Right forelimb (tissue), 1 donor: ENCODE measurements at places on chromosomes 1 and 21.

- DNase-seq, result no peak
These were observed 1095.5 kb downstream of the PLA2G4A start for GRCh38 chr1:187924252-187924651.

DNA sequence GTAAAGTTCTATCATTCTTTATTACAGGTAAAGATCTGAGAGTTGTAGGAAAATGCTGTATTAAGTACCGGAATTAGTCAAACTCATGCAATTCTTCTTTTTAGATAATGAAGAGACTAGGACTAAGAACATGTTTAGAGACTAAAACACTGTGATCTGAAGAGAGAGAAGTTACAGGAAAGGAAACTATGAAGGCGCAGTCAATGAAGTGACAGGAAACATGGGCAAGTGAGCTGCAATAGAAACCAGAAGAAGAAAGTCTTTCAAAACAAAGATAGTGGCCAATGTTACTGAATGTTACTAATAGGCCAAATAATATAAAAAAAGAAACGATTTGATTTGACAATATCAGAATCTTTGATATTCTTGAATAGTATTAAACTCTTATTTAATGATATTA, 659.4 kb upstream of the RGS18 start:
- no peak for DNase-seq

DNA sequence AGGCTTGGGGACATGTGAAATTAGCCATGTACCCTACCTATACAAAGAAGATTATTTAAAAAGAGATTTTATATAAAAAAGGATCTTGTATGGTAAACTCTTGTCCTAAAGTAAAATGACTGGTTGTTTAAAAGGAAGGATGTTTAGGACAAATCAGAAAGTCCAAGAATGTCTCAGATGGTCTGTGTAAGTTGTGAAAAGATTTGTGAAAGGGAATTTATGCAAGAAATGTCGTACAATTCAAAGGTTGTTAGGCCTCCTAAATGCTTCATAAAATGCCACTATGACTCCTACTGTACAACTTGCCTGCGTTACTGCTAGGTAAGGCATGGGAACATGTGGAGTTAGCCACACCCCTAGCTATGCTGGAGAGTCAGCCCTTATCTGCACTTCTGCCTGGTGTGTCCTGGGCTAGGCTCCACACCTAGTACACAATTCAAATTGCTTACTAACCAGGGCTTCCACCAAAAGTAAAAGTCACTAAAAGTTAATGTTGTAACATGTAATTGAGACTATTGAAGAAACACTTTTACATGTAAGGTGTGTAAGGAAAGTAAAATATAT, 19.7 kb downstream of the PRDX6 start:
- DNase-seq, result no peak

DNA sequence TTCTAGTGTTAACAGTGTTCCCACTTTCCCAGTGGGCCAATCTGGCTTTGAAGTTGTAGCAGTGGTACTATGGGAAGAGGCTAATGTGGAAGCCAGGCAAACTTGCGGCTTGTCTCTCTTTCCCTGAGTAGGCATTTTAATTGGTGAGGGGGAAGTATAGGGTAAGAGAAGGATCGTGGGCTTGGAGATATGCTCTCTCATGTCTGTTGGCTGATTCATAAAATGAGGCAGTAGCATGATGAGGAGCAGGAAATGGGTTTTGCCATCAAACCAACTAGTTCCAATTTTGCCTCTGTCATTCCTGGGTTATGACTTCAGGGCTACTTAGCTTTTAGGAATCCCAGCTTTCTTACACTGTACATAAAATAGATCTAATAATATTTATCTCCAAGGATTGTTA, 12.1 kb downstream of the C8A start:
- no peak for DNase-seq

- peak; percentile 97 for DNase-seq
These were observed at the start of gene TOR1AIP1 for GRCh38 chr1:179882253-179883039. TSS of gene TOR1AIP1 (plus strand) at chr1:179882285. CDS start at chr1:179882503, 218 bp downstream.

DNA sequence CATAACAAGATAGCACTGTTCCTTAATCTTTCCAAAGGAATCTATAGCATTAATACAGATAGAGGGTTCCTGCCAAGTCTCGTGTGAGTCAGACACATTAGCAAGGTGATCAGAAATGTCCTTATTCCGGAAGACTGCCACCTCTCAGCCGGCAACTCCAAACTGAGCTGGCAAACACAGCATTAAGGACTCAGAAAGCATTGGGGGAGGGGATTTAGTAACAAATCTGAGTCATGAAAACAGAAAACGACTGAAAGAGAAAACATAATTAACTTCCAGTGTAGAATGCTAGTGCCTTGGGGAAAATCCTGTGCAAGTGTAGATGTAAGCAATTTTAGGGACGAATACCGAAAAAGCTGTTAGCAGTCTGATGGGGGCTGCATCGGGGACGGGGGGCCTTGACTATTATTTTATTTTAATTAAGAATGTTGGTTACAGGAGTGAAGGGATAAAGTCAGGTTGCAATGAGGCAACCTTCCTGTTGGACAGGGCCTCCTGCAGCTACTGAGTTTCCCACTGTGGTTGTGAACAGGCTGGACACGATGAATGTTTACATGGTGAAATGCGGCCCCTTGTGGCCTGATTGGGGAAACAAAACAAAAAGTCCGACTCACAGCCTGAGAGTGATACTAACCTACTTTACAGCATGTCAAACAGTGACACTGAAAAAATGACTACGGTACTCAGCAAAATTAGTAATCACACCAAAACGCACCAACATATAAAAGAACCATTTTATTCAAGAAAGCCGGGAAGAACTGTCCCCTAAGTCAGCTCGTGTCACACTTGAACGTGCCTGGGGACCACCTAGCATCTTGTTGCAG, 20.7 kb downstream of the MIS18A start:
- DNase-seq, result peak; percentile 80

DNA sequence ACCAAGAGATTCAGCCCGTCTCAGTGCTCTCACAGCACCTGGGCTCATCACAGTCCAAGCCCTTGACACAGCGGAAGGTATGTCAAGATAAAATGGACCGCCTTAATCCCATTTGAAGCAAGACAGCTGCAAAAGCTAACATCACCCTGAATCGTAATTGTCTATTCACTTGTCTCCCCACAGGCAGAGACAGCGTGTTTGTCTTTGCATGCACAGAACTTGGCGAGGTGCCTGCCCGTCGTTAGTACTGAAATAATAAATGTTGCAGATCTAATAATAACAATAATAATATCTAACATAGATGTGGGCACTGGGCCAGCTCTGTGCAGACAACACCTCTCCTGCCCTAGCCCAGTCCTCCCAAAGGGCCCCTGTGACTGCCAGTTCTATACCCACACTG, 271.7 kb downstream of the NPHP4 start:
- peak; percentile 36 for DNase-seq

GRCh38 chr1:86914998-86915736, 732 bp downstream of the HS2ST1 start:
- DNase-seq, result peak; percentile 72

DNA sequence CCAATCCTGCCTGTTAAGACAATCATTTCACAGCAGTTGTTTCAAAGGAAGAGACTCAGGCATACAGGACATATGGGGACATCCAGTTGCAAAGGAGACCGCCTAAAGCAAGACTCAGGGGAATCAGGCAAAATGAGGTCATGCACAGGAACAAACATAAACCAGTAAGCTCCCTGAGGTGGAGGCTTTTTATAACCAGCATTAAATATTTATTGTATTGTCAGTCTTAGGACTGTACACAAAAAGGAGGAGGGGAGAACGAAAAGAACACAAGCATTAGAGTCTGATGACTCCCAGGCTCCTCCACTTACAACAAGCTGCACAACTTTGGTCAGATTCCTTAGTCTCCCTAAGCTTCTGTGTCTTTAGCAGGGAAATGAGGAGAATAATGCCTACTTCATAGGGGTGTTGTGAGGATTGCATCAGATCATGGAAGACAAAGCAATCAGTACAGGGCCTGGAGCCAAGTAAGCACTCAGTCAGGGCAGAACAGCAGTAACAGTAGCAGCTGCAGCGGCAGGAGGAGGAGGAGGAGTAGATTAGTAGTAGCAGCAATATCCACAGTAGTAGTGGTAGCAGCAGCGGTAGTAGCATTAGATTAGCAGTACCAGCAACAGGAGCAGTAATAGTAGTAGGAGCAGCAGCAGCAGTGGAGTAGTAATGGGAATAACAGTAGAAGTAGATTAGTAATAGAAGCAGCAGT, 54.2 kb upstream of the SPATA6 start:
- no peak for DNase-seq

DNA sequence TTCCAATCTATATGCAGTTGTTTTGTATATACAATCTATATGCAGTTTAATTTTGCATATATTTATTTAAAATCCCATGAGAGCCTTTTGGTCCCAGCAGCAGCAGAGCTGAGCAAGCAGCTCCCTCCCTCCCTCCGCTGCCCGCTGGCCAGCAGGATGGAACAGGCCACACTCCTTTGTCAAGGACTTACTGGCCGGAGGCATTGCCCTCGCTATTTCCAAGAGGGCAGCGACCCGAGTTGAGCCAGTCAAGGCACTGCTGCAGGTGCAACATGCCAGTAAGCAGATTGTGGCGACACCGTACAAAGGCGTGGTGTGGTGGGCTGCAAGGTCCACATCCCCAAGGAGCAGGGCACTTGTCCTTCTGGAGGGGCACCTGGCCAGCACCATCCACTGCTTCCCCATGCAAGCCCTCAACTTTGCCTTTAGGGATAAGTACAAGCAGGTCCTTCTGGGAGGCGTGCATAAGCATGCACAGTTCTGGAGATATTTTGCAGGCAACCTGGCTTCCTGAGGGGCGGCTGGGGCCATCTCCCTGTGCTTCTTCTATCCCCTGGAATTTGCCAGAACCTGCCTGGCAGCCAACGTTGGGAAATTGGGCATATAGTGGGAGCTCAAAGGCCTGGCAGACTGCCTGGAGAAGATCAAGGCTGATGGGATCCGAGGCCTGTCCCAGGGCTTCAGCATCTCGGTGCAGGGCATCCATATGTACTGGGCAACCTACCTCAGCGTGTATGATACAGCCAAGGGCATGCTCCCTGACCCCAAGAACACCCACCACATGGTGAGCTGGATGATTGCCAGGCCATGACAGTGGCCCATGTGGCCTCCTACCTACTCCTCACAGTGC, 92.2 kb downstream of the OSBPL9 start:
- DNase-seq, result no peak

DNA sequence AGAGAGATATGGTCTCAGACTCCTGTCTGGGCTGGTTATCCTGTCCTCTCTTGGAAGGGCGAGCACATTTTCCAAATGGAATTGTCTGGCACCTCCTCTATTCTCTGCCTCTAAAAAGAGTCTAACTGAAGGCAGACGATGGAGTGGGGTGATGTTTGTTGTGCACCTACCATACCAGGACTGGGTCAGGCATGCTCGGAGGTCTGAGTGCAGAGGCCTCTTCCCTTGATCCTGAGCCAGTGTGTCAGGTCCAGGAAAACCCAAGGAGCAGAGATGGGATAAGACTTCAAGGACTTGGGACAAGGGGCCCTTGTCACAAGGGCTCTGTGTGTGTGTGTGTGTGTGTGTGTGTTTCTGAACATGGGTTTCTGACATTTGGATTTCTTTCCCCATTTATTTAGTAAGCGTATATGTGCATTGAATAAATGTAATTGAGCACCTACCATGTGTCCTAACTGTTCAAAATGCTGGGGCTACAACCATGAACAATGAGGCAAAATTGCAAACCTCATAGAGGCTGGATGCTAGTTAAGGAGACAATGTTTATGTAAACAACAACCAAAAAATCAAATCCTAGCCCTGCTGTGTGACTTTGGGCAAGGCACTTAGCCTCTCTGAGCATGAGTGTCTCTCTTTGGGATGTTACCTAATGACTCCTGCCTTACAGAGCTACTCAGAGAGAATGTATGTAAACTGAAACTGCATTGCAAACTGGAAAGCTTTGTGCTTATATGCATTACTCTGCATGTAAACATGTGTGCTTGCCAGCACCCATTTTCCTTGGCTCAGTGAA, 276.3 kb downstream of the FOXD2 start:
- no peak for DNase-seq

- DNase-seq, result no peak
These were observed 1.1 kb downstream of the ECM1 start for GRCh38 chr1:150508982-150509381.

- DNase-seq, result no peak
These were observed 9.5 kb upstream of the GOLT1A start for GRCh38 chr1:204223129-204223860.

DNA sequence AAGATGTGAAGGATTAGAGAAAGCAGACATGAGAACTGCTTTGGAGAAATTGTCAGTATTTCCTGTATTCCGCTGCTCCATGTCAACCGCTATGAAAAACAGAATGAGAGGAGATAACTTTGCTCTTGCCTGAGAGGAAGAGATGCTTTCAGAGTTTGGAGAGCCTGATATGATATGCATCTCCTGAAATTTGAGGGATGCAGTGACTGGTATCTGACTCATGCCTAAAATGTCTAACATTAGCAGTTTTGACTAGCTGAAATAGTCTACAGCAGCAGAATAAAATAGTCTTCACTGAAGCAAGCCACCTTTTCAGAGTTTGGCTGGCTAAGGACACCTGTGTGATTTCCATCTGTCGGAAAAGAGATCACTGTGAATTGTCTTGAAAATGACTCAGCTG, 165.8 kb upstream of the LRRC7 start:
- DNase-seq, result no peak

DNA sequence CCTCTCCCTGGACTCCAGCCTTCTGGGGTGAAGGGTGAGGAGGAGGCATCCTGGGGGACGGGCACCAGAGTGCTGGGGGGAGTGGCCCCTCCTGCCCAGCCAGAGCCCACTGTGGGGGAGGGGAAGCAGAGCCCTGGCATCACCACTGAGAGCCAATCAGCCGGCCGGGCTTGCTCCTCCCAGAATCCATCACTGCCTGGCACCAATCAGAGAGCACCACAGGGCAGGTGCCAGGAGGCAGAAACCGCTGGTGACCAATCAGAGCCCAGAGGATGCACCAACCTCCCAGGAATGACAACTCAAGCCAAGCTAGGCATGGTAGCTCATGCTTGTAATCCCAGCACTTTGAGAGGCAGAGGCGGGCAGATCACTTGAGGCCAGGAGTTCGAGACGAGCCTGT, 27.9 kb downstream of the CASZ1 start:
- no peak for DNase-seq

DNA sequence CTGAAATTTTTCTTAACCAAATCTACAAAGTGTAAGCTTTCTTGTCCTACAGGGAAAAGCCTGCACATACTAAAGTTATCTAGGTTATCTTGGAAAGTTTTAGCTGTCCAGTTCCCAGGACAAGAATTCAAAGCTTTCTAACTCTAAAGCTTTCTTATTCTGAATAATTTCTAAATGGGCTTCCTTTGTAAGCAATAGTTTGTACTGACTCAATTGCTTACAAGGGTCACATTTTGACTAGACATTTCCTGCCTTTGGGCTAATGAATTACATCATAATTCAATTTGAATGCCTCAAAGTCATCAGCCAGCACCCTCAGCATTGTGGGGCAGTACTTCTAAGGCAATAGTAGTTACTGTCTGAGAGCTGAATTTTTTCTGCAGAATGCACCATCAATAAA, 223.0 kb downstream of the LTN1 start:
- DNase-seq, result no peak

GRCh38 chr1:29830916-29831315, 594.6 kb downstream of the PTPRU start:
- DNase-seq, result no peak

DNA sequence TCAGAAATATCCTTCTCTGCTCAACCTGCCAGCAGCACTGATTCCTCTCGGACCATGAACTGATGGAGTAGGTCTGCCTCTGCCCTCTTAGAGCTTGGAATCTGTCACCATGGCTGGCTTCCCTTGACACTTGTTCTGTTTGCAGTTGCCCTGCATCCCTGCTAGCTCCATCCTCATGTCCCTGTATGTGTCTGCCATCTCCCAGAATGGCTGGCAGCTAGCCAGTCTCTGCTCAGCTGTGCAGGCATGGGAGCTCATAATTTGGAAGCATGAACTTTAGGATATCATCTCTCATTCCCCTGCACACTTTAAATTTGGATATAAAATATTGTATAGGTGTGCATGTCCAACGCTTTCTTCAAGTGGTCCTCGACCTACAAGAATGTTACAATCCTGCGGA, 95.4 kb downstream of the C1orf94 start:
- DNase-seq, result no peak
